ENCODE measurements at places on chromosomes 5 and 9.

DNA sequence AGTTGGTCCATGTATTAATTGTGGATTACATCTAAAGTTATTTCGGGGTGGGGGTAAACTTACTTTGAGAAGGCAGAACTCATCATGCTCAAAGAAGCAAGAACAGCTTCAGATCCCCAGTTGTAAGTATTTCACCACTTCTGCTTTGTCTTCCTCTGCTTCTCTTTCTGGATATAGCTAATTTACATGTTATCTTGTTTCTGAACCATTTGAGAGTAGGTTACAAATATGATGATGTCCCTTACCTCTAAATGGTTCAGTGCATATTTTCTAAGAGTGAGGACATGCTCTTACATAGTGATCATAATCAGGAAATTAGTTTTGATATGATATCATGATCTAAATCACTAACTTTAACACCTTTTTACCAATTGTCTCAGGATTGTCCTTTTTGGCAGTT, 11.9 kb downstream of the TRIO start:
- DNase-seq = no peak

DNA sequence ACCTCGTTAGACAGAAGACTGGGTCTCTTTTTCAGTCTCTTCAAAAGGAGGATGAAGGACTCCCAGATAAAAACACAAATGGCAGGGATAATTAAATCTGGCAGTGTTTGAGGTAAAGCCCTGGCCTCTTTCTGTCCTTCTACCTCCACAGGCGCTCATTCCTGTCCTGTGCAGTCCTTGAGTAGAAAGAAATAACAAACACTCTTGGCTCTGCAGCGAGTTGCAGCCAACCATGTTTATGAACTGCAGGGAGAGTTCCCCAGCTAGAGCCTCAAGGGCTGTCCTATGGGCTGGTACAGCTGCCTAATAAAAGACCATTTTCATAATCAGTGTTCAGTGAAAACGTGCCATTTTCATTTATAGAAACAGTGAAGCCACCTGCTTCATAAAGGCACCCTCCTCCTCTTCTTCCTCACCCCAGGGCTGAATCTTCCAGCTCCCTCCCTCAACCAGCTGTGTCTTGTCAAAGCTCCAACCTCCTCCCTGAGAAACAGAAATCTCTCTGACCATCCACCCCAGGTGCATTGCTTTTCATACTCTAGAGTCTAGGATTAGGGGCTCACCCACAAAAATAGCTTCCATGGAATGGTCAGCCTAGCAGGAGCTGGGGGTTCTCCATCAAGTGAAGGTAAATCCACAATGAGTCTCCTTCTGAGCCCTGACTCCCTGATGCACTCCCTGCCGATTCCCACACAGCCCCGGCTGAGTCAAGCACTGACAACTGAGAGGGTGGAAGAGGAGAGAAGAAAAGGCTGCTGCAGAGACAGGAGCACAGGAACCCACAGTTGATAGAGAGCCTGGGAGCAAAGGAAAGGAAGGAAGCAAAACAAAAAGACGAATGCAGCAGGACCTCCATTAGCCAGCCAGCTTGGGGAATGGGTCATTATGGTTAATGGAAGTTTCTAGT, 150.7 kb downstream of the CMYA5 start:
- no peak for DNase-seq

DNA sequence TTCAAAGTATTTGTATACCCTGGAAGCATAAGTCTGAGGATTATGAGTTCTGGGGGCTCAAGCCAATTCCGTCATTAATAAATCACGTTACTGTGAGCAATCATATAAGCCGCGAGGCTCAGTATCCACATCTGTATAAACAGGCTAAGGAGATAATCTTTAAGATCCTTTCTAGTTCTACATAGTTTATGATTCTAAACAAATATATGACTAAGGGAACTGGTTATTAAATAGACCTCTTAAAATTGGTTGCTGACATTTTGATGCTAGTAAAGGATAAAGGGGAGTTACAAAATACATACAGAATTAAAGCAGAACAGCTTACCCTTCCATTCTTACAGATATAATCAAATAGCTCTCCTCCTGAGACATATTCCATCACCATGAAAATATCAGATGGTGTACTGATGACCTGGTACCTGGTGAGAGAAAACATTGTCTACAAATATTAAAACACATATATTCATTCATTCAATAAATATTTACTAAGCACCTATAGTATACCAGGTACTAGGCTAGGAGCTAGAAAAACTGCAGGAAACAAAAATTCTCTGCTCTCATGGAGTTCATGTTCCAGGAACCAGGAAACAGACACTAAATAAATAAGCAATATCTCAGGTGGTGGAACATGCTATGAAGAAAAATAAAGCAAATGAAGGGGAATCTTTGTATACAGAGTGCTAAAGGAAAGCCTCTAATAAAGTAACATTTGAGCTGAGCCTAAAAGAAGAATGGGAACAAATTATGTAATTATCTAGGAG, 19.5 kb upstream of the TTC33 start:
- no peak for DNase-seq

- no peak for DNase-seq
These were observed 433.5 kb downstream of the DMAC1 start for GRCh38 chr9:7366121-7366520.

DNA sequence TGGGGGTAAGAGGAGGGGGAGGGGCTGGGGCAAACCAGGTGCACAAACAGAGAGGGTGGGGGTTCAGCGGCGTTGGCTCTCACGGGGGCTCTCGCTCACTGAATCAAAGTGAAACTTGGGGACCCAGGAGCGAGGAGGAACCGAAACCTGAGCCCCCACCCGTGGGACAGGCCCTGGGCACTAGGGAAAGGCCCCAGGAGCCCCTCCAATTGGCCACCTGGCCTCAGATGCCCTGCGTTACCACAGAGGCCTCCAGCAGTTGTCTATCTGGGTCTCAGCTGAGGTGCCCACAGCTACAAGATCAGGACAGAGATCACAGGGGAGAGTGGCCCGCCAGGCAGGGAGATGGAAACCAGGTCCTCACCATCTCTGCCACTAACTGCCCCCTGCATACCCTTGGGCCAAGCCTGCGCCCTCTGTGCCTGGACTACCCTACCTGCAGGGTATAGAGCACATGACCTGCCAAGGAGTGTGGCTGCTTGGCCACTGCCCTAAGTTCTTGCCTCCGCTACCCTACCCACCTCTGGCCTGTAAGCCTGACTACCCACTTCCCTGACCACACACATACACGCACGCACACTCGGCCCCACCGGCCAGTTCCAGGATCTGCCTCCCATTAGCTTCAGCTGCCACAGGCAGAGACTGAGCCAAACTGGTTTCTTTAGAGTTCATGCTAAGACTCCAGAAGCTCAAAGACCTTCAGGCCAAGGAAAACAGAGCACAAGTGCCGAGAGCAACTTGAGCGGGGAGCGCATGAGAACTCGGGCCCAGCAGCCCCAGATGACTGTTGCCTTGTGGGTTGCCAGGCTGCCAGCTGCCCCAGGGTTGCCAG, 39.9 kb downstream of the PAX5 start:
- no peak for DNase-seq

- DNase-seq = no peak
These were observed 114.1 kb downstream of the PDE4D start for GRCh38 chr5:59779453-59779852.

GRCh38 chr5:168165977-168166376, 125.5 kb upstream of the WWC1 start:
- DNase-seq = no peak

DNA sequence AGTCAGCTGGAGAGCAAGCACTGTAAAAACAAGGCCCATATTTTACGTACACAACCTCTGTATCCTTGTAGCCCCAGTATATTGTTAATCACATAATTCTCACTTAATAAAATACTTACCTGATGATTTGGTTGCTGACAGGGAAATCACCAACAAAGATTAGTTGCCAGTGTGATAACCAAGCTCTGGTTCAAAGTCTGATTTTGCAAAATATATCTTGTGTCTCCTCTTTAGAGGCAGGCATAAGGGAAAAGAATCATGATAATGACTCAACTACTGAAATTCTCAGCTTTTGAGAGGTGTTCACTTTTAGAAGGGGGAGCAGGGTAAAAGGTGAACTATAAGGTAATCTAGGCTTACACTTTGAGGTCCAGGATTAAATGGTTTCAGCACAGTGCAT, 351.1 kb upstream of the CD180 start:
- DNase-seq = no peak

All from activated naive CD4-positive, alpha-beta T cell treated with anti-CD3 and anti-CD28 coated beads, Interleukin-2, amount 10 ng/mL, durations not matched to agents 7 days and 5 days (primary cell).